NCI-H1417 treated with DMSO at 0.1 percent for 48 hours (cell line): ENCODE measurements at places on chromosomes 12 and 14.

- DNase-seq = no peak
Observed at GRCh38 chr12:91529829-91530228, 347.2 kb upstream of the DCN start.

DNA sequence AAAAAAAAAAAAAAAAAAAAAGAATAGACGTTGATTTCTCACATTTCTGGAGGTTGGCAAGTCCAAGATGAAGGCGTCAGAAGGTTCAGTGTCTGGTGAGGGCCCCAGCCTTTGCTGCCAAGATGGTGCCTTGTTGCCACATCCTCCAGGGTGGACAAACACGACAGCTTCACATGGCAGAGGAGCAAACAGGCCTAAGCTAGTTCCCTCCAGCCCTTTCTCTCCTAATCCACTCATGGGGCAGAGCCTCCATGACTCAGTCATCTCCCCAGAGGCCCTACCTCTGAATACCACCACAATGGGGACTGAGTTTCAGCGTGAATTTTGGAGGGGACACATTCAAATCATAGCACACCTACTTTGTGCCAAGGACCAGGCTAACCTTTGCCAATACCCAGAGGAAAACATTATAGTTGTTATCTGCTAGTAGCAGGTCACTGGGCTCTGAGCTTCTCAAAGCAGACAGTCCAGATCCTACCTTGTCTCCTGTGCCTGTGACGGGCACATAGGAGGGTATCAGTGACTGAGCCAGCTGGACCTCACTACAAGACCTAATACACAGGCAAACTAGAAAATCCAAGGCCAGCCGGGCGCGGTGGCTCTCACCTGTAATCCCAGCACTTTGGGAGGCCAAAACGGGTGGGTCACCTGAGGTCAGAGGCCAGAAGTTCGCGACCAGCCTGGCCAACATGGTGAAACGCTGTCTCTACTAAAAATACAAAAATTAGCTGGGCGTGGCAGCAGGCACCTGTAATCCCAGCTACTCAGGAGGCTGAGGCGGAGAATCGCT is 10.5 kb upstream of the BCL11B start:
- no peak for DNase-seq

DNA sequence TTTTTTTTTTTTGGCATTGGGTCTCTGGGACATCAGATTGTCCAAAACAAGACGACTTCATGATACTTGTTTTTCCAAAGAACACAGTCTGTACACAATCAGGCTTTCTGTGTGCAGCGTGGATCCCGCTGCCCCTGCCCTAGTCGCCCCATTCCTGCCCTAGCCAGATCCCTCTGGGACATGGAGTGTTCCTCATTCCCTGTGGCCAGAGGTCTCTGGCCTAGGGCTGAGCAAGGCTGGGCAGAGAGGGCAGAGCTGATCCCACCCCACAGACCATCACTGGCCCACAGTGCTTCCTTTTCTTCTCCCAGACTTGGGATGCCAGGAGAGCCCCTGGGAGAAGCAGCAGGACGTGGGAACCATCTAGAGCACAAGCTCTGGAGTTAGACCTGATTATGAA is 20.9 kb upstream of the EIF2B2 start:
- DNase-seq = no peak

- no peak for DNase-seq
Observed at GRCh38 chr12:108907839-108908351, 28.0 kb downstream of the DAO start.

DNA sequence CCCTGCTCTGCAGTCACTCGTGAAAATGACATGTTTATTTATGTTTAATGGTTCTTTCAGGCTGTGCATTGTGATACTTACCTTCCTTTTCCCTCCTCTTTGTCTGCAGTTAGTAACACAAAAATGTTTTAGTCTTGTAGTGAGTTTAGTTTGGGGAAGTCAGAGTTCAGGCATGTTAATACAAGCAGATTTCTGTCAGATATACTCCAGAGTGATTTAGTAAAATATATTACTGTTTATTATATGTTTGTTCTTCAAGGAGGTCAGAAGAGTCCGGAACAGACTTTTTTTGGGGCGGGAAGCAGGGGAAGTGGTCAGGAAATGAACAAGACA is 28.7 kb downstream of the MSRB3 start:
- DNase-seq = no peak

DNA sequence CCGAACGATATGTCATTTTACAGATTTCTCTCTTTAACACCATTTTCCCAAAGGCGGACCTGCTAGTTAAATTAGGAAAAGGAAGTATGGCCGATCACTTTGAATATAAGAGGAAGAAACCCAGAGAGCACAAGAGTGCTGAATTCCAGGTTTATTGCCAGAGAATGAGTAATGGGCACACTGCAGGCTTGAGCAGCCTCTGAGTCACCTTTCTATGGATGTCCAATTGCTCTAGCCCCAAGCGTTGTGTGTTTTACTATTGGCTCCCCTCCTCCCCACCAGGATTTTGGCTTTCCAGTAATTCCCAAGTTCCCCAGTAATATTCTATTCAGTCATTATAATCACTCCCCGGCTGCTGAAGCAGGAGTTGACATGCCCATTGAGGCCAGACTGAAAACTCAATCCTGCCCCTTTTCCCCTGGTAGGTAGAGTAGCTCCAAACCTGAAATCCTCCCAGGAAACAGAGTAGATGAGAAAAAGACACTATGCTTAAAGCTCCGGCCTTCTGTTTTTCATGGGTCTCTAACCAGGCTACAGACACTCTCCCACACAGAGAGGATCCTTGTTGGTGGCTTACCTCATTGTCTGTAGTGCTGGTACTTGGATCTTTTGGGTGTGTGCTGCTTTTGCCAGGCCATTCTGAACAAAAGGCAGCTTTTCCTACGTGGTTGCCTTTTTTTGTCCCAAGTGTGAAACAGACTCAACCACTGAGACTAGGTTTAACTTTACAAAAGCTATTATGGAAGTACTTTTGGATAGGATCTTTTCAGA is 704.3 kb upstream of the FLRT2 start:
- DNase-seq = no peak
